DMS53 (cell line): ENCODE measurements at places on chromosomes 2 and 18.

DNA sequence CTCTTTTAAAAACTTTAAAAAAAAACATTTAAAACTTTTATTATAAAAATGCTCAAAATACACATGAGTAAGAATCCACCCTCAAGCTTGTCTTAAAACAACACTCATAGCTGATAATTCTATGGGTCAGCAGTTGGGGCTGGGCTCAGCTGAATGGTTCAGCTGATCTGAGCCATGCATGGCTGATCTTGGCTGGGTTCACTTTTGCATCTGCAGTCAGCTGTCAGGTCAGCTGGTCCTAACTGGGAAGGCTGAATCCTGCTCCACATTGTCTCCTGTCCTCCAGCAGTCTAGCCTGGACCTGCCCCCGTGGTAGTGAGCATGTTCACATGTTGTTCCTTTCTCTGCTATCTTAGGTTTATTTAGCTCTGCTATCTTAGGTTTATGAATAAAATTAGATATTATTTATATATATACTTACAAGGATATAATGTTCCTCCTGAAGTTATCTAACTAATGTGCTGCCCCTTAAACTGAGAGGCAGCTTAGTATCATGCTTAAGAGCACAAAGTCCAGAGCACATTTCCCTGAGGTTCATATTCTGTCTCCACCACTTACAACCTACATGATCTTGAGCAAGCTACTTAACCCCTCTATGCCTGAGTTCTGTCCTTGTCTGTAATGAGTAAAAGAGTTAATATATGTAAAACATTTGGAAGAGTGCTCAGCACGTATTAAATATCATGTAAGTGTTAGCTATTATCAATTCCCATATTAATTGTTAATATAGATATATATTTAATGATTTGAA, 309.4 kb downstream of the PTPRM start:
- DNase-seq: peak; percentile 67

DNA sequence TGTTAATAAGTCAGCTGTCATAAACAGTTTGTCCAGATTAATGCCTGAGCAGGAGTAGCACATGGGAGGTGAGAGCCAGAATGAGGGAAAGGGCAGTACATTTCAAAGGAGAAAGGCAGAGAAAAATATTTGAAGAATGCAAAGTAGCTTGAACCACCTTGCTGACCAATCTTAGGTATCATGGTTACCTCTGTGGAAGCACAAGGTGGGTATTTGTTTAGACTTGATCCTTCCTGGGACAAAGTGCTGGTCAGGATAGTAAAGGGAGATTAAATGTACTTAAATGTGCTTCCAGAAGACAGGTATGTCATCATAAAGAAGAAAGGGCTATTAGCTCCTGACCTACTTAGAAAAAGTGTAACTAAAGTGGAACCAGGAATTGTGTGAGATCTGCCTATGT, 105.0 kb downstream of the LRRTM1 start:
- no peak for DNase-seq

DNA sequence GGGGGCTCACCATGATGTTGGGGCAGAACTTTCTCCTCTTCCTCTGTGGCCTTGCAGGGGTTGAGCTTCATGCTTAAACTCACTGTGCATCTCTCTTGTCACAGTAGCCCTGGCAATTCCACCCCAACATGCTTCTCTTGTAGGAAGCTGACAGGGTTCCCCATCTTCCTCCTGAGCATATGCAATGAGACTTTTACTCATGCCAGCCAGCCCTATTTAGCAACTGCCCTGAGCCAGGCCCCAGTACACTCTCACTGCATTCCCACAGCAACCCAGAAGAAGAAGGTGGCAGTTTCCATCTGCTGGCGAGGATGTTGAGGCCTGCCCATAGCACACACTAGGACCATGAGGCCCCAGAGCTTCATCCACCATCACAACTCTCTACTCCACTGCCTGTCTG, 72.2 kb upstream of the TEX51 start:
- DNase-seq: no peak

GRCh38 chr2:240789051-240789453, 31.0 kb downstream of the KIF1A start:
- no peak for DNase-seq

DNA sequence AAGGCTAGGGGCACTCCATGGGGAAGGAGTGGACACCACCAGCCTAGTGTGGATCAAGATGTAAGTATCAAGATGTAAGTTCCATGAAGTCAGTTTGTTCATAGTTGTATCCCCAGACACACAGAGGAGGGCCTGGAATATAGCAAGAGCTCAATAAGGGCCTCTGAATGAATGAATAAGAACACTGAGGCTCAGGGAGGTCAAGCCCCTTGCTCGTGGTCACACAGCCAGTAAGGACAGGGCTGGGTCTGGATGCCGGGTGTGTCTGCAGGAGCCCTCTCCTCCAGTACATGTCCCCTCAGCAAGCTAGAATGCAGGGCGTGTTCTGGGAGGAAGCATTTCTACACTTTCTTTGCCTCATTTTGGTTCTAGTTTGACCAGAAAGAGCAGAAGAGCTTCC, 2.9 kb downstream of the RUFY4 start:
- DNase-seq: no peak

GRCh38 chr2:134660626-134661402, 58.0 kb downstream of the TMEM163 start:
- DNase-seq: no peak

- no peak for DNase-seq
Measured at GRCh38 chr2:68857202-68857845, 13.9 kb downstream of the BMP10 start.

DNA sequence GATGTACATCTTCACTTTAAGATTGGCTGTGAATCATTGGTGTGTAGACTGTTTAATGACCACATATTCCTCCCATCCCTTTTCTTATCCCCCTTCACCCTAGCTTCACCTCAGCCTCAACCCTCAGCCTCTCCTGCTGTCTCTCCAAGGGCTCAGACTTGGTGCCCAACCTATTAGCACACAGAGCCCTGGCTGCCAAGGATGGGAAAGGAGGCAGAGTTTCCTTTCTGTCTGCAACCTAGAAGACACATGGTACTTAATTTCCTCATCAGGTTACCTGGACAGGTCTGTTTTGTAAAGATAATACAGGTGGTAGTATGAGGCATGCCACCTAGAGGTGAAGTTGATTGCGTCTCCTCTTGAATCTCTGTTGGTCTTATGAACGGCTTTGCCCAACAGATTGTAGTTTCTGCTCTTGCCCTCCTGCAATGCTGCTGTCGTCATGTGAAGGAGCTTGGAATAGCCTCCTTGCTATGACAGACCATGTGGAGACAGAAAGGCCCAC, 44.5 kb upstream of the RMND5A start:
- peak; percentile 77 for DNase-seq

- DNase-seq: peak; percentile 95
Measured at GRCh38 chr2:42169100-42169873, at the start of gene EML4. TSS of gene EML4 (plus strand) at chr2:42169353. CDS start at chr2:42169612, 259 bp downstream.

DNA sequence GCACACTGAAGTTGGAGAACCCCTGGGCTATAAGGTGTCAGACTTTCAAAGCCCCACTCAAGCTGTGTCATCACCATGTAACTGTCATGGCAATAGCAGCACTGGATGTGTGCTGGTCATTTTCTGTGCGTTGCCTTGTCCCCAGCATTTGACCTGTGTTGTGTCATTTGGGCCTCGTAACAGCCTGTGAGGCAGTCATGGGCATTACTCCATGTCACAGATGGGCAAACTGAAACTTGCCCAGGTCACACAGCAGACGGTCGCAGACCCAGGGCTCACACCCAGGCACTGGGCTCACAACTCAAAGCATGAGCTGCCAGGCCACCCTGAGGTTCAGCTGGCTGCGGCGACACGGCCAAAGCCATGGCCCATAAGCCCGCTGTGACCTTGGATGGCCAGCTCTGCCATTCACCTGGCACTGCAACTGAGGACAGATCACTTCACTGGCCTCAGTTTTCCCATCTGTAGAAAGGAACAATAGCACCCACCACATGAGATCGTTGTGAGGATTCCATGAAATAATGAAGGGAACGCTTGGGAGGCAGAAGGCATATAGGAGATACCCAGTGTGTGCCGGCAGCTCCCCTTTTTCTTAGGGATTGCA, 36.7 kb downstream of the INHBB start:
- DNase-seq: peak; percentile 34

GRCh38 chr18:32091724-32092421, at the start of gene RNF138:
TSS of gene RNF138 (plus strand) at chr18:32091874. CDS start at chr18:32092777, 903 bp downstream.
- peak; percentile 95 for DNase-seq

GRCh38 chr2:120349440-120349921, 3.5 kb downstream of the INHBB start:
- no peak for DNase-seq

DNA sequence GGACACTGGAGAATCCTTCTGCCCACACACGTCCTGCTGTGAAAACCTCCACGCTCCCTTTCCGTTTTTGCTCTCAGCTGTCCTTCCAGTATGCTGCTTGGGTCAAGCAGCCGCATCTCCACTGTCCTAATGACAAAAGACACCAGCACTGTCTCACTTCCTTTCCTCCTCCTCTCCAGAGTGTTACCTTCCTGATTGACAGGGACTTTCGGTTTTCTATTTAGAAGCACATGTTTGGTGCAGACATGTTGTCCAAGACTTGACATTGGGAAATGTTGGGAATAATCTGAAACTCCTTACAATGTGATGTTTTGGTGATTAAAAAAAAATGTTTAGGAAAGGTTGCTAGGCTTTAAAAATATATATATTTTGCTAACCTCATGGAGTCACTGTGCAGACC, 226.6 kb downstream of the FAM210A start:
- peak; percentile 24 for DNase-seq

GRCh38 chr2:172213116-172213860, 110.6 kb upstream of the DLX2 start:
- DNase-seq: no peak

GRCh38 chr2:209872675-209873074, 101.0 kb downstream of the UNC80 start:
- no peak for DNase-seq
